ENCODE measurements at places on chromosomes 6 and 20. TPM values are rescaled to one million over a fixed set of nuclear protein-coding genes. Genes with fewer than 3 reads are reported as not detected.
A peak's percentile ranks its signal among the peaks of the same experiment; 100 is the strongest.

DNA sequence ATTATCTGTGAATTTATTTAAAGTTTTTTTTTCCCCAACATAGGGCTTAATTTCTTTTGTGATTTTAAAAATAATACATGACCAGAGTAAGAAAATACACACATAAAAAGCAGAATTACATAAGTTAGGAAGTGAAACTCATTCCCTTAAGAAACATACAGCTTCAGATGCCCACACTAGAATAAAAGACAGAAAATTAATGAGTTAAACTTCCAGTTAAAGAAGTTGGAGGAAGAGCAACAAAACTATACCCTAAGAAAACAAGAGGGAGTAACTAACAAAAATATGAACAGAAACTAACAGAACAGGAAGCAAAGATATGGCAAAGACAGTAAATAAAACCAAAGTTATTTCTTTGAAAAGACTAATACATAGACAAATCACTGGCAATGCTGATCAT lies 107.6 kb upstream of the CEP85L start:
- H3K36me3 ChIP-seq: no peaks in the 10 kb centered on the region
- no peak for DNase-seq
- H3K27ac ChIP-seq: no peak overlapping the region

GRCh38 chr6:154500769-154501577 lies 9.5 kb downstream of the CNKSR3 start:
- H3K4me3 ChIP-seq: no peak overlapping the region
- no peaks in the 10 kb centered on the region for H3K27me3 ChIP-seq

DNA sequence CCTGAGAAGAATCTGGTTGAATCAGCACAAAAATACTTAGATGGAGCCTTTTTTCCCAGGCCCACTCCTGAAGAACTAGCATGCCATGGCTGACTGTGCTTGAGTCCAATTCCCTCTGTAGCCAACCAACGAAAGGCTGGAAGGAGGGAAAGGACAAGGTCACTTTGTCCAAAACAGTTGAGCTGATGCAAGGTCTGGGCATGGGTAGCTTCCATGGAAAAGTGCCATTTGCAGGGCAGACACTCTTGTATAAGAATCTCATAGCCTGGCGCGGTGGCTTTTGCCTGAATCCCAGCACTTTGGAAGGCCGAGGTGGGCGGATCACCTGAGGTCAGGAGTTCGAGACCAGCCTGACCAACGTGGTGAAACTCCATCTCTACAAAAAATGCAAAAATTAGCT lies 125.0 kb upstream of the LGSN start:
- H3K27ac ChIP-seq: no peak overlapping the region
- no peak overlapping the region for H3K4me3 ChIP-seq
- DNase-seq: no peak
- H3K36me3 ChIP-seq: no peaks in the 10 kb centered on the region
- no peaks in the 10 kb centered on the region for H3K4me1 ChIP-seq
- no peaks in the 10 kb centered on the region for H3K27me3 ChIP-seq

DNA sequence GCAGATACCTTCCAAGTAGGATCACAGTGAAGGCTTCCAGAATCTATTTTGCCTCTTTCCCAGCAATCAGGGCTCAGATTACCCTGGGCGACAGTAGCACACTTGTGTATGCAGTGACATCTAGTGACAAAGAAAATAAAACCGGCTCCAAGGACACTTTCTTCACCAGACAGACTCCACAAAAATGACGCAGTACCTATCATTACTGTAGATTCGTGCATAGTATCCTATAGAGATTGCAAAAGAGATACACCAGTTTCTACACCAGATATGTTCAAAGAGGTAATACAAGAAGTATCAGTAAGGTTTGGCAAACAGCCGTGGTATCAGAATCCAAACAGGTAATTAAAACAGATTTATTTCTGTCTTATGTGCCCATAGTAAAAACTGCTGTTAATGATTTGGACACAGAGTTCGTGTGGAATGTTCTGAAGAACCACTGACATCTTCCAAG lies 600.4 kb upstream of the JAG1 start:
- H3K27ac ChIP-seq: no peak overlapping the region
- H3K4me3 ChIP-seq: no peak overlapping the region
- no peaks in the 10 kb centered on the region for H3K36me3 ChIP-seq

DNA sequence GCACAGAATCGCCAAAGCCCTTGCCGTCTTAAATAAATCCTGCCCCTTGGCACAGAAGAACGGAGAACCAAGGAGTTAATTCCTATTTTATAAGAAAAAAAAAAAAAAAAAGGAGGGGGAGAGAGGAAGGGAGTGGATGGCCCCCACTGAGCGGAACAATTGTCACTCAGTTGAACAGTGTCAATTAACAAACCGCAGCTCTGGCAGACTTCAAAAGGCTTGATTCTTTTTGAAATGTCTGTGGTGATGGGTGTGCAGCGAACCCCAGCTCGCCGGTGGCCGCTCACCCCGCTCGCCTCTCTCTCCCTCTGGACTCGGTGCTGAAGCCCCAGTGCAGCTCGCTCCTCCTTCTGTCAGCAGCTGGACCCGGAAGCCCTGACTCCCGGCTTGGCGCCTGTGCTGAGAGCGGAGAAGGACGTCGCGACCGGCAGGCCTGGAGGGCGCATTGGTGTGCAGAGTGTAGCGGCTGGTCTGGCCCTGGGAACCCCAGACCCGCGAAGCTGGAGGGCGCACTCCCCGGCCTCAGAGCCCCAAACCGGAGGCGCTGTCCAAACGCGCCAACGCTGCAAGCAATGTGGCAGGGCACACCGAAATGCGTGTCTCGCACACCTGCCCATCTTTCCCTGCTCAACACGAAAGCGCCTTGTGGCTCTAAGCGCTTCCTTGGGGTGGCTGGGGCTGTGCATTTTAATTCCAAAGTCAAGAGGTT lies 3.4 kb downstream of the LINC00237 start:
- no peak overlapping the region for H3K27ac ChIP-seq
- peak; percentile 76 for DNase-seq
- H3K36me3 ChIP-seq: no peaks in the 10 kb centered on the region
- peaks cover 68% of the 10 kb centered on the region for H3K27me3 ChIP-seq

DNA sequence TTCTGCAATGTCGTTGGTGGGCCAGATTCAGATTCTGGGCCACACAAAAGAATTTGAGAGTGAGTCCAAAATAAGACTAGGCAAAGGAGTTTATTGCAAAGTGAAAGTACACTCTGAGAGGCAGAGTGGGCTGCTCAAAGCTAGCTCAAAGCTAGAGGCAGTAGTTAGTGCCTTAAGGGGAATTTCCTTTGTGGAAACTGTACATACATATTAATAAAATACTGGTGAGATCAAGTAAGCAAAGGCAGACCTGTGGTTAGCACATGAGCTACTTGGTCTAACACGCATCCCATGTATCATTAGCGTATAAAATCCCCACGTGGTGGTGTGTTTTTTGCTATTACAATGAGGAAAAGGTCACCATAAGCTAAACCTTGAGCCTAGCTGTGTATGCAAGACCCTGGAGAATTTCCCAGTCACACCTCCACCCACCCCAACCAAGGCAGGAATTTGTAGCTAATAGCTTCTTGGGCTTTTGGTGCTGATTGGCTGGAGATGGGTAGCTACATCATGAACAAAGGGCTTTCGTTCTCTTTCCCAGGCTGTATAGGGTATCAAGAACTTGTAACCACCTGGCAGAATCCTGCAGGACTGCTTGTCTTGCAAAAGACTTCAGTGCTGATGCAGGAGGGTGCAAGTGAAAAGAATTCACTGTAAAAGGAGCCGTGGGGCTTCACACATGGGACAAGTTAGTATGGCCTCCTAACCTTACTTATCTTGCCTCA lies 14.7 kb upstream of the TRIM26 start:
- H3K36me3 ChIP-seq: no peaks in the 10 kb centered on the region
- peaks cover 13% of the 10 kb centered on the region for H3K4me1 ChIP-seq
- H3K27me3 ChIP-seq: no peaks in the 10 kb centered on the region
- DNase-seq: peak; percentile 13

- no peaks in the 10 kb centered on the region for H3K27me3 ChIP-seq
- DNase-seq: peak; percentile 13
- no peaks in the 10 kb centered on the region for H3K4me1 ChIP-seq
Measured at GRCh38 chr6:24520929-24521546, 26.3 kb downstream of the ALDH5A1 start.

DNA sequence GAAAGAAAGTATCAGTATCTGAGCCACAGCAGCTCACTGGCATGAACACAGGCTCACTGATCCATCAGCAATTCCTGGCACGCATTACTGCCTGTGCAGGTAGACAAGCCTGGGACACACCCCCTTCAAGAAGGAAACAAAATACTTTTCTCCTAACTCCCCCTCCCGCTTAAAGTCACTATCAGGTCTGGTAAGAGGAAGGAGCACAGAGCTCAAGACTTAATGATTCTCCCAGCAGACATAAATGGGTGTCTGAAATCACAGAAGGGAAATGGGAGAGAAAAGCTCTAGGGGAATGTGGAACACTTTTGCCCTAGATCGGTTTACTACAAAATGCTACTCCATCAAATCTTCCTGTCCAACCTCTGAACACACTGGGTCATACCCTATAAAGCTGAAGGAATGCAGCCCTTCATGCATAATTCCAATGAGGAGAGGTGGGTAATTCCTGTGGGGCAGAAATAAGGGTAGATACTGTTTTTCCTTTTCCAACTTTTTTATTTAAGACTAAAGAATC lies at the start of gene ADGRF1:
ADGRF1 (minus strand) TSS at position 58 of the 517 bp plus-strand sequence. CDS start 13,271 bp downstream, outside the sequence.
- H3K4me3 ChIP-seq: no peak within 1 kb of the TSS
- H3K27me3 ChIP-seq: no peaks in the 10 kb centered on the region

DNA sequence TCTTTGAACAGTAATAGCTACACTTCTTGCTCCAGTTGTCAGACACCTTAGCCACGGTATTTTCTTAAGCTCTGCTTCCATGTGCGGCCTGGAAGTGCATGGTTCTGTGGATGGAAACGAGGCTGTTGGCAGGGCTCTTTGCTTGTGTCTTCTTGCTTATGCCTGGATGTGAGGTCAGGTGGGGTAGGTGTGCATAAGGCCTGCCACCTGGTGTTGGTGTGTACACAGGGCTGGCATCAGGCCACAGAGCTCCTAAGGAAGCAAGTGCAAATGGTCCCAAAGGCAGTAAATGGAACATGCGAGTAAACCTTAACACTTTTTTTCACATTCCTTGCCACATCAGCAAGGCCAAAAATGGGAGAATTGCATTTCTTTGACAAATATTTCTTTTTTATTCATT lies 158.1 kb upstream of the GMDS start:
- no peaks in the 10 kb centered on the region for H3K27me3 ChIP-seq
- no peak overlapping the region for H3K4me3 ChIP-seq
- H3K27ac ChIP-seq: no peak overlapping the region
- H3K36me3 ChIP-seq: no peaks in the 10 kb centered on the region

GRCh38 chr20:12798286-12798685 lies 210.5 kb upstream of the SPTLC3 start:
- H3K27me3 ChIP-seq: no peaks in the 10 kb centered on the region
- no peak overlapping the region for H3K4me3 ChIP-seq
- no peak for DNase-seq
- H3K27ac ChIP-seq: no peak overlapping the region

DNA sequence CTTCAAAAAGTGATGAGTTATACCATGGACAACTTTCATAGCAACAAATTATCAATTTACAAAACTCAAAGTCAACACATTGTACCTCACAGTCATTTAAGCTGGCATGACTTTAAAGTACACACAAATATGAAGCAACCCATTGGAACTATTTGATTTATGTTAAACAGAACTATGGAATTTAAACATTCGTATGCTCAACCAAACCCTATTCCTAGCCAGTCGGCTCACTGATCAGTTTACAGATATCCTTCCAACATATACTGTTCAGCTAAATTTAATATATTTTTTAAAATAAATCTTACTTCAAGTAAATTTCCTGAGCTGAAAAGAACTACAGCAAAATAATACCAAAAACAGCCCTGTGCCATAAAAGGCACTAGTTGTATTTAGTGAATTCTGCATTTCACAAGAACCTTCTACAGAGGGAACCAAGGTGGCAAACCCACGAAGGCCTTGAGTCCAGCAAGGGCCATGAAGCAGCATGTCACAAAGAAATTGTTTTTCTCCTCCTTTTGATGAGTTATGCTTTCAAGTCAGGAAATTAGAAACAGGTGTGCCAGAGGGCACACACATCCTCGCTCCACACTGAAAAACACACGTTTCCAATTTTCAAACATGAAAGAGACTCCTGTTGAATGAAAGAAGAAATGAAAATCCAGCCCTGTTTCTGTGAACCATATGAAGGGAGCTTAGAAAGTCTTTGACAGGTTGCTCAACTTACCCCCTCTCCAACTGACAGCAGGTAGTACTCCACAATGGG lies 122.8 kb downstream of the TASP1 start:
- no peak for DNase-seq
- no peak overlapping the region for H3K4me3 ChIP-seq
- H3K27ac ChIP-seq: no peak overlapping the region
- H3K27me3 ChIP-seq: no peaks in the 10 kb centered on the region
- H3K36me3 ChIP-seq: no peaks in the 10 kb centered on the region
- H3K4me1 ChIP-seq: no peaks in the 10 kb centered on the region

- peaks cover 100% of the 10 kb centered on the region for H3K4me1 ChIP-seq
- peak; percentile 61 for DNase-seq
- H3K4me3 ChIP-seq: no peak overlapping the region
- H3K27me3 ChIP-seq: no peaks in the 10 kb centered on the region
- H3K36me3 ChIP-seq: no peaks in the 10 kb centered on the region
Measured at GRCh38 chr6:111808493-111808892, 64.8 kb downstream of the FYN start.

- no peak for DNase-seq
- H3K27me3 ChIP-seq: no peaks in the 10 kb centered on the region
- no peak overlapping the region for H3K27ac ChIP-seq
Measured at GRCh38 chr20:43972692-43973091, 58.0 kb downstream of the TOX2 start.

DNA sequence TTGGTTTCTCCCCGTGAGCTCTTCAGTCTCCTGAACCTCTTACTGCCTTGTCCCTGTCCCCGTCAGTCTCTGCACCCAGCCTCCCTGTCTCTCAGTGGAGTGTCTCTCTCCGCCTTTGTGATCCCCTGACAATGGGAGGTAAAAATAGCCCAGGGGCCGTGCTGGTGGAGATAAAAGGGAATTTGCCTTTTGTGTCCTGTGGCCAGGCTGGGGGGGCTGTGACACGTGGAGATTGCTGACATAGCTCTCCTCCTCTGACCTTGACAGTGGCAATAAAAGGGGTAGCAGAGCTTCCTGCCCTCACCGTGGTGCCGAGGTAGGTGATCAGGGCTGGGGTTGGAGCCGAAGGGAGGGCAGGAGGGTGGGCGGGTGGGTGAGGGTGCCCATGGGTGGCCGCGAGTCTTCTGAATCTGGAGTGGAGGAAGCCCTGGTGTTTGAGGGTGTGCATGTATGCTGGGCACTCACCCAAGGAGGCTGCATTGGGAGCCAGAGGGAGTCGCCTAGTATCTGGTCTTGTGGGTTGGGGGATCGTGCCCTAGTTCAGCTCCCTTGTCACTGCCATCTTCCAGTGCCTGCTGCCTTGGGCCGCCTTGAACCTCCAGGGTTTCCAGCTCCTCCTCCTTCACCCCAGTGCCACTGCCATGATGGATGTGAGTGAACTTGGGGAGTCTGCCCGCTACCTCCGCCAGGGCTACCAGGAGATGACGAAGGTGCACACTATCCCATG lies 21.9 kb downstream of the MYH7B start:
- no peaks in the 10 kb centered on the region for H3K27me3 ChIP-seq
- H3K36me3 ChIP-seq: no peaks in the 10 kb centered on the region
- no peak overlapping the region for H3K27ac ChIP-seq
- no peaks in the 10 kb centered on the region for H3K4me1 ChIP-seq
- no peak overlapping the region for H3K4me3 ChIP-seq

The BPIFA1 gene
- not detected for total RNA-seq

The XKR7 gene
- not detected for total RNA-seq

The ANGPT4 gene
- not detected for total RNA-seq

The ZSCAN26 gene
- 23.3 TPM for total RNA-seq

The GNAS-AS1 gene
- total RNA-seq: 1.1 TPM

The MYL9 gene
- total RNA-seq: not detected

The WFDC10A gene
- total RNA-seq: not detected

The LAMA2 gene
- total RNA-seq: 0.44 TPM

The OGFR gene
- 73.6 TPM for total RNA-seq

Data from CD4-positive, alpha-beta memory T cell (primary cell).